Left ventricle myocardium inferior (tissue), 1 donor: ENCODE measurements at places on chromosomes 5 and 9.

DNA sequence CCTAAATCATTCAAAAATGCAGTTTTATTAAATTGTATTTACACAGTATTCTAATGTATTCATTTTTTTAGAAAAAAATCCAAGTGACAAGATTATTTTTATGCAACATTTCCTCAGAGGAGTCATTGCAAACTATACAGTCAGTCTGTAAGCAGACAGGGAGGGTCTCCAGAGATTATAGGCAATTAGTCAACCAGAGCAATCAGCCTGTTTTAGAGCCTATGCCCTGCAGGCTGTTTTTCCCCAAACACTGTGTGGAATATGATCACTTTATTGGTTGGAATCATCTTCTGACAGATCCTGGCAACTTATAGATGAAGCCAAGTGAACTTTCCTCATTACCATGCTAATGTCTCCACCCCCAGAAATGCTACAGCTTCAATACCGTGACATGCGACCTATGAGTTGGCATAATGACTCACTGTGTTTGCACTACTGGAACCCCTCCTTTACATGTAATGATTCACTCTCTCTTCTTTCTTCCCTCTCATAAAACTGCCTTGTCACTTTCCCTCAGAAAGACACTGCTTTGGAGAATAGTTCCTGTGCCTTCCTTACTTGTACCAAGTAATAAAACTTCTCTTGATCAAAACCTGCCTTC is 577.7 kb upstream of the FTMT start:
- DNase-seq = no peak

DNA sequence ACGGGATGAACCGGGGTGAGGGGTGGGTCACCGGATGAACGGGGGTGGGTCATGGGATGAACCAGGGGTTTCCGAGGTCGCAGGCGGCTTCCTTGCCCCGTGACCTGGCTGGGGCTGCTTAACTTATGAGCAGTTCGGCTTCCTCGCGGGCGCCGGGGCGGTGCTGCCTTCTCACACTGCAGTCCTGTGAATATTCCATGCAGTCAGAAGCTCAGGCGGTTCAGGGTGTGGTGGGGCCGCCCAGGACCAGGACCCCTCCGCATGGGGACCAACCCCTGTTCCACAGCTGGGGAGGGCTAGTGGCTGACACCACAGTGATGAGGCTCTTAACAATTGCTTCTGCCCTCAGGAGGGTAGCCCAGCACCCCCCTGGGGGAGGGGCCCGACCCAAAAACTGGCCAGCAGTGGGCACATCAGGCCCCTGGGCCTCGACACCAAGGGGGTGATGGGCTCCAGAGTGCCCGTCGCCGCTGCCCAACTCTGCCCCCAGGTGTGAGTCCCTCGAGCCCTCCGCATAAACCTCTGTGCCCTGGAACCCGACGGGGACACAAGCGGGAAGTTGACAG is 30.9 kb upstream of the SLC9A3 start:
- no peak for DNase-seq

DNA sequence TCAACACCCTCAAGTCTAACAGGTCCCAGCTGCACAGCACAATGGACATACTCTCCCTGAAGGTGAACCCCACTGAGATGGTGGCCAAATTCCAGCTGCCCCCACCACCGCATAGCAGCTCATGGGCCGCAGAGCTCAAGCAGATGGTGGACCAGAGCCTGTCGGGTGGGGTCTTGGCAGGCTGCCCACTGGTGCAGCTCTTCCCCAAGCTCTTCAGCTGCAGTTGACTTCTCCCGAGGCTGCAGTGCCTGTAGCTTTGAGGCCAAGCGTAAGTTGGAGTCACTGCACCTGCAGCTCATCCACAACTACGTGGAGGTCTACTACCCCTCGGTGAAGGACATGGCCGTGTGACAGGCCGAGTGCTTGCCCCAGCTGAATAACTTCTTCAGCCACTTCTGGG is 56.6 kb upstream of the SPTLC1 start:
- DNase-seq = no peak

DNA sequence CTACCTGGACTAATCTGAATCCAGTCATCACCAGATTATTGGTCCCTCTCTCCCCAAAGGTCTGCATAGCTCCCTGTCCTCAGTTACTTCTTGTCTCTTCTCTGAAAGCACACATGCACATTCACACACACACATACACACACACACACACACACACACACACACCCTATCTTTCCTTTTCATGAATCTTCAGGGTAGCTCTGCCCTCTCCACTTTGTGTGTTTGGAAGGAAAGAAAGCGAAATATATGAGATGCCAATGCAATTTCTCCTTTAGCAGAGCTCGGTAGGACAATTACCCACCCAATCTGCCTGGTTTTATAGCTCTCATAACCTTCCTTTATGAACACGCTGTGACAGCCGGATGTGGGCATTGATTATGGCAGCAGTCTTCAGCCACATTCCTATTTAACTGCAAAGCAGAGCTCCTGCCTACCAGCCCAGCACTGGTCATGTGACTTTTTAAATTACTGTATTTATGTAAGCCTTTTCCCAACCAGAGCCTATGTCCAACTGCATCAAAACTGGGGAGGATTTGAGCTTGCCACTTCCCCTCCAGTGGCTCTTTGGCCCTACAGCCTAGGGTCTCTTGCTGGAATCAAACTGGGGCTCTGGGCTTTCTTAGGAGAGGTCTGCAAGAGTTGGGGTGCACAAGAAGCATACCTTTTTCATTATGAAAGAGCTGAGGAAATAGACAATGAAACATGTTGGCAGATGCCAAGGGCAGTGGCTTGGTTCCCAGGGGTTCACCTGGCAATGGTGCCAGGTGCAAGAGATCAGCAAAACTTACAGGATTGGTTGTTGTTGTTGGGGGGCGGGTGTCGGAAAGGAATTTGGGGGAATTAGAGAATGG is 20.8 kb upstream of the MATR3 start:
- no peak for DNase-seq

- DNase-seq = no peak
These were observed 229.5 kb downstream of the FAM114A2 start for GRCh38 chr5:153809166-153809565.

DNA sequence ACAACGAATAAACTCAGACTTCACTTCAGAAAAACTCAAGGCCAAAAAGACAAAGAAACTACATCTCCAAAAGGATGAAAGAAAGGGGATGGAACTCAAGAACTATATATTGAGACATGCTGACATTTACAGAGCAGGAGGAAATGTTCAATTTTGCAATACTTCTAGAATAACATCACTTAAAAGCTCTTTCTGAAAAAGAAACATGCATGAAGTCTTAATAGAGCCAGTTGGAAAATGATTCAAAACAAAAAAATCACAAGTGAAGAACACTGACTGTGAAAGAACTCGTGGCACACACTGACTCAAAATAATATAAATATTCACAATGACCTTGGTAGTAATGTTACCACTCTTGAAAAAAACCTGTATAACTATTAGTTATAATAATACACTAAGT is 267.8 kb upstream of the NREP start:
- no peak for DNase-seq

- no peak for DNase-seq
These were observed 63.0 kb downstream of the C5orf15 start for GRCh38 chr5:133905424-133905823.

DNA sequence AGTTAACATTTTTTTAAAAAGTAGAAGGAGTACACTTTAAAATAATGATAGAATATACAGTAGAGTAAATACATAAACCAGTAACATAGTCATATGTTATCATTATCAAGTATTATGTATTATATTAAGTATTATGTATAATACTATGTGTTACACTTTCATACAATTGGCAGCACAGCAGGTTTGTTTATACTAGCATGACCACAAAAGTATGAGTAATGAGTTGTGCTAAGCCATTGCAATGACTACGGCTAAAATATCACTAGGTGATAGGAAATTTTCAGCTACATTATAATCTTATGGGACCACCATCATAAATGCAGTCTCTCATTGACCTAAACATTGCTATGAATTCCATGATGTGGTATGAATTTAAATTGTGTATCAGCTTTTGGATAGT is 506.0 kb downstream of the HTR1A start:
- no peak for DNase-seq

- no peak for DNase-seq
These were observed 111.0 kb upstream of the SLC25A48 start for GRCh38 chr5:135723491-135723890.
